Bronchial epithelial cell (primary cell): ENCODE measurements at places on chromosomes 4 and X. TPM values are rescaled to one million over a fixed set of nuclear protein-coding genes. Genes with fewer than 3 reads are reported as not detected.

Gene BBS7
- total RNA-seq: 13.4 and 18.8 TPM in 2 replicates

Gene ING2
- total RNA-seq: 21.9 and 23.0 TPM in 2 replicates

Gene CT83
- total RNA-seq: not detected in 2 replicates

Gene FGA
- total RNA-seq: not detected in 2 replicates

DNA sequence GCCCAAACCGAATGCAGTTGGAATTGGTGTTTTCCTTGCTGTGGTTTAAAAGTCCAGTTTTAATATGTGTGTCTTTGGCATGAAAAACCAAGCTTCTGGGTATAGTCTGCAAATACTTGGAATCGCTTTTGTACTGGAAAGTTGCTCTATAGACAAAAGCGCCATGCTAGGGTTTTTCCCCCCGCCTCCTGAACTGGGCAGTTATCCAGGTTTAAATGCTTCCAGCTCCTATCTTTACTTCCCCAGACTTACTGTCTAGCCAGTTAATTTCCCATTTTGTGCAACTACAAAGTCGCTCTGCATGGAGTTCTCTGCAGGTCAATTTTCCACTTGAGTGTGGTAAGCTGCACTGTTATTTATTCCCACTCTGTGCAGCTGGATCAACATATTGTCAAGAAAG lies 2.7 kb downstream of the RASL11B start:
- DNase-seq: no peak

GRCh38 chr4:23889814-23890341 lies at the start of gene PPARGC1A:
TSS of gene PPARGC1A (minus strand) at chr4:23890047. CDS start at chr4:23889957, 90 bp downstream.
- DNase-seq: no peak
